Stimulated activated CD8-positive, alpha-beta memory T cell treated with anti-CD3 and anti-CD28 coated beads, Interleukin-7, amount 100 ng/mL, for 48 hours (primary cell): ENCODE measurements at places on chromosomes 1 and 21.

DNA sequence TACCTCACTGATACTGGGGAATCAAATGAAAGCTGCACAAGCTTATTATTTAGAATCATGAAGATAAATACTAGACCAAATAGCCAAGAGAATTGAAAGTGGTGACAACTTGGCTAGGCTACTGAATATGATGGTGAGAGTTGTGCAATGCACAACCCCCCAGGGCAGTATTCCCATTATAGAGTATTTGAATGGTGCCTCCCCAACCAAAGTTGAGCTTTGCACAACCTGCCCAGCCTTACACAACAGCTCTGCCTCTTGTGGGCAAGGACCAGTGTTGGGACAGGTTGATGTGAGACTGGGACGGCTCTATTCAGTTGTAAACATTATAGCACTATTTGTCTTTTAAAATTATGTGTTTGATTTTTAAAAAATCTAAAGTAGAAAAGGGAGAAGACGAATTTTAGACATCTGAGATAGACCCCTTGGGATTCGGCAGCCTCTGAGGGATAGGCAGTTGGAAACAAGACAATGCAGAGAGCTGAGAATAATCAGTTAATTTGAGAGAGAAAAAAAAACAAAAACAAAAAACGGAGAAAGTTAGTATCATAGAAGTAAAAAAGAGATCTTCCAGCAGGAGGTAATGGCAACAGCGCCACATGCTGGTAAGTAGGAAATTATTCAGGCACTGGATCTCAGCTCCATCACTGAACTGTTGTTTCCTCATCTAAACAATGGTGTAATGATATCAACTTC is 91.0 kb upstream of the KCNA3 start:
- DNase-seq: no peak

GRCh38 chr1:225762002-225762441 is 15.6 kb upstream of the SRP9 start:
- DNase-seq: no peak

DNA sequence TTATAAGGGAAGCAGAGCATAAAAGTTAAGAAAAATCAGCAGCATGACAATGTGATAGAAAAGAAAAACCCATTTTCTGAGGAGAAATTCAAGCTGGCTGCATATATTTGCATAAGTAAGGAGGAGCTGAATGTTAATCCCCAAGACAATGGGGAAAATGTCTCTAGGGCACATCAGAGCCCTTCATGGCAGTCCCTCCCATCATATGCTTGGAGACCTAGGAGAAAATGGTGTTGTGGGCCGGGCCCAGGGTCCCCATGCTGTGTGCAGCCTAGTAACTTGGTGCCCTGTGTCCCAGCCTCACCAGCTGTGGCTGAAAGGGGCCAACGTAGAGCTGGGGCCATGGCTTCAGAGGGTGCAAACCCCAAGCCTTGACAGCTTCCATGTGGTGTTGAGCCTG is 100.6 kb upstream of the PLPPR4 start:
- no peak for DNase-seq

- no peak for DNase-seq
These were observed 83.9 kb downstream of the USP24 start for GRCh38 chr1:55131218-55131617.

DNA sequence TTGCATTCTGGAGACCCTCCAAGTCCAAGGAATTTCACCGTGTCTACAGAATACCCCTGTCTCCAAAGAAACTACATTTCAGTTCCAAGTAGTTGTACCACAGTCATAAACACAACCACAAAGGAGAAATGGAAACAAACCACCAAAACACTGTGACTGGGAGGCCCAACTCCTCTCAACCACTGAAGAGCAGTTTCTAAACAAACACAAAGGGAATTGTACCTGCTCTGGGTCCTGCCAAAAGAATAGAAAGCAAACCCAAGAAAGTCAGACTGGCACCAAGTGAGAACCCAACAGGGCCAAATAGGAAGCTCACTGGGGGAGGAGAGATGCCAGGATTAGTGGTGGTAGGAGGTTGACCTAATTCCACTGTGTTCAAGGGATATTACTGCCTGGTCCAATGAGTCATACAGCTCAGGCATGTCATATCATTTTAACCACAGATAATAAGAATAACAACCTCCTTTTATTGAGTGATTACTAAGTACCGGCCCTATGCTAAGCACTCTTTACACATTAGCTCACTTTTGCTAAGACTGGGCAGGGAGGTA is 123.9 kb upstream of the PPP2R5A start:
- no peak for DNase-seq
